IPS DF 19.7 (cell line): ENCODE measurements at places on chromosomes 1 and 21.

DNA sequence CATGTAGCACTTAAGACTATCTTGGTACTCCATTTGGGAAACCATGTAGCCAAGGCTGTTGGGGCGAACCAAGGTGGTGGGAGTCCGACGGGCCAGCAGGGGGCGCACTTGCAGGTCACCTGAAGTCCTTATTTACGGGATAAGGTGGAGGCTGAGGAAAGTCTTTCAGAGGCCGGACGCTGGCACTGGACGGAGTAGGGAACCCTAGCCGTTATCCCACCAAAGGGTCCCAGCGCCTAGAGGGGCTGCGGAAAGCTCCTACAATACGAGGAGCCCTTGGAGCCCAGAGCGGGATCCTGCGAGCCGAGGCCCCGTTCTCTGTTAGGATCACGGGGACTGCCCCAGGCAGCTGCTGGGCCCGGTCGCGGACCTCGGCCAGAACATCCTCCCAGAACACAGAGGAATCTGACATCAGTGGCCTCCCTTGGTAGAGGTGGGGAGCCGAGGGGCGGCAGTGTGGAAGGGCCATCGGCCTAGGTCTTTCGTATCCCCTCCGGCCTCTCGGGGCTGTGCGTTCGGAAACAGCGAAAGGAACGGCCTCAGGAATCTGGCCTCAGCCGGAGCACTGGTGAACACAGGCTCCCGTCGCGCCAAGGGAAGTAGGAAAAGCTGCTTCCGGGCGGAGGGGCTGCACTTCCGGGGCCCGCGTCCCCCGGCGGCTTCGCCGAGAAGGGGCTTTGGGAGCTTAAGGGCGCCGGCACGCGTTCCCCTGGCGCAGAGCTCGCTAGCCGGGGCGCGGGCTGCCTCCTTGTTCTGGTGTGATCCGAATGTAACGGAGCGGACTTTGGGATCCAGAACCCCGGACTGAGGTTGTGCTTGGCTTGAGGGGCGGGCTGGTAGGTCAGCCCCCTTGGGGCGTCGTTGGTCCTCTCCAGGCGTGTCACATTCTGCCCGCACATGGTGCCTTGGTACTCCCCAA is 29.9 kb upstream of the RPTN start:
- no peak for DNase-seq

DNA sequence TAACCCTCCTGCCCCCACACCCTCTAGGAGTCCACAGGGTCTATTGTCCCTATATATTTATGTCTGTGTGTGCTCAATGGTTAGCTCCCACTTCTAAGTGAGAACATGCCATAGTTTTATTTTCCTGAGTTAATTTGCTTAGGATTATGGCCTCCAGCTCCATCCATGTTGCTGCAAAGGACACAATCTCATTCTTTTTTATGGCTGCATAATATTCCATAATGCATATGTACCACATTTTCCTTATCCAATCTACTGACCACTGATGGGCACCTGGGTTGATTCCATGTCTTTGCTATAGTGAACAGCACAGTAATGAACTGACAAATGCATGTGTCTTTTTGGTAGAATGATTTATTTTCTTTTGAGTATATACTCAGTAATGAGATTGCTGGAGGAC is 13.3 kb upstream of the FHAD1 start:
- no peak for DNase-seq

- DNase-seq: no peak
Measured at GRCh38 chr1:171852272-171852671, 11.0 kb downstream of the DNM3 start.

- DNase-seq: no peak
Measured at GRCh38 chr21:18460979-18461378, 57.4 kb upstream of the TMPRSS15 start.

GRCh38 chr1:180919183-180919700 is 6.5 kb downstream of the KIAA1614 start:
- DNase-seq: no peak

GRCh38 chr1:102799496-102799895 is 308.8 kb downstream of the COL11A1 start:
- DNase-seq: no peak

DNA sequence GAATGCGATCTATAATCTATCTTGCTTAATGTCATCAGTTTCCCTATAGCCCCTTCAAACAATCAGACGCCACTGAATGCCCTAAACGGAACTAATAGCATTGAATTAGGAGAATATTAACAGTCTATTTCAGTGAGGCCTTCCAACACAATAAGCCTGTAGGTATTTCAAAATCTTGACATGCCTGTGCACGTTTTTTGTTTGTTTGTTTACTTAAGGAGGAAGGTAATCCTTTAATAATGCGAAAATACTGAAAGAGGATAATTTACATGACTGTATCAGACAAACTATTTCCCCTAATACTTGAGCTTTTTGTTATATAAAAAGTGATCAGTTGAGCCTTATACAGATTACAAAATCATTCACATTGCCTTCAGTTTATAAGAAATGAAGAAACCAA is 29.0 kb upstream of the JAK1 start:
- no peak for DNase-seq

DNA sequence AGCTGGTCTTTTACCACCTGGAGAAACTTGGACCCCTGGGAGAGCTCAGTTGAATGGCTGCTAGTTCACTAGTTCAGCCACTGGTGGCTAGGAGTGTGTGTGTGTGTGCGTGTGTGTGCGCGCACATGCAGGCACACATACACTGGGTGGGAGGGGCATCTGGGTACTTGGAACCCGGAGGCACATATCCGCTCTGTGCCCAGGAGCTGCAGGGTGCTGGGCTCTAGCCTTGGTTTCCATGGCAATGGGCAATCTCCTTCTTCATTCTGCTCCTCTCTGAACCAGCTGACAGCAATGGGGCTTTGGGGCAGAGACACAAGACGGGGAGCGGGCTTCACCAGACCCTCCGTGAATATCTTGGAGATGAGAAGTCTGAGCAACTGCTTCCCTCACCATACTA is 87.1 kb upstream of the DISP3 start:
- DNase-seq: no peak

GRCh38 chr1:221991221-221991620 is 249.3 kb upstream of the DUSP10 start:
- DNase-seq: no peak

DNA sequence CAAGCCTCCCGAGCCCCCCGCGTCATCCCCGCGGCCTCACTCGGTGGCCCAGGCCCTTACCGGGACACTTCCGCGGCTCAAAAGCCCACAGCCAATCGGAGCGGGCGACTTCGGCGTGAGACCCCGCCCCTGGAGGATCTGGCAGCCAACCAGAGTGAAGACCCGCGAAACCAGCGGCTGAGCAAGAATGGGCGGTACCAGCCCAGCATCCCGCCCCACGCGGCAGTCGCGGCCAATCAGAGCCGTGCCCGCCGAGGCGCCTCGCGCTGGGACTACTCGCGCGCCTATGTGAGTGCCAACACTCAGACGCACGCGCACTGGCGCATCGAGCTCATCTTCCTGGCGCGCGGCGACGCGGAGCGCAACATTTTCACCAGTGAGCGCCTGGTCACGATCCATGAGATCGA is 22.5 kb downstream of the DISP3 start:
- DNase-seq: no peak

- DNase-seq: peak; percentile 69
Measured at GRCh38 chr1:24003331-24003972, 23.3 kb upstream of the SRSF10 start.

GRCh38 chr21:35940074-35940927 is 120.0 kb downstream of the SETD4 start:
- DNase-seq: peak; percentile 23
